Activated naive CD8-positive, alpha-beta T cell treated with anti-CD3 and anti-CD28 coated beads, Interleukin-2, amount 50 U/mL, for 24 hours (primary cell): ENCODE measurements at places on chromosomes 16 and 17.
A peak's percentile ranks its signal among the peaks of the same experiment; 100 is the strongest.

DNA sequence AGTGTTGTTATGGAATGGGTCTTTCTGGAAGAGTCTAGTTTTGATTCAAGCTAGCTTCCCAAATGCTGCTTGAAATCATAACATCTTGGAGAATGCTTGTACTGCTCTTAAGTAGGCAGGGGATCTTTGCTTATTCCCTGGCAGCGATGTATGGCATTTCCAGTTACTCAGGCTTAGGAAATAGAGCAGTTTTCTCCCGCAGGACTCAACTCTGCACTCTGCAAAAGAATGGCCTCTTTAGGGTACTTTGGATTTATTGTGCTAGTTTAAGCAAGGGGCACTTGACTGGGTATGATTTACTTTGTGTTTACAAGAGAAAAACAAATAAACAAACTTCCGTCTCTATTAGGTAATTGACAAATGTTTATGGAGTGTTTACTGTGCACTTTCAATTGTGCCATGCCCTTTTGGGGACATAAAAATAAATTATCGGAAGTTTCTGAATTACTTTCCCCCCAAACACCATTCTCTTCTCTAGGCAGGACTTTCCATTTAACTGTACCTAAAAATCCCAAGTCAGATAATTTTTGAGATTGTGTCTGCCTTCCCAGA, 164.0 kb downstream of the MAP2K6 start:
- no peak for DNase-seq

GRCh38 chr17:2400474-2400866, 390 bp downstream of the MNT start:
- DNase-seq, result peak; percentile 67

DNA sequence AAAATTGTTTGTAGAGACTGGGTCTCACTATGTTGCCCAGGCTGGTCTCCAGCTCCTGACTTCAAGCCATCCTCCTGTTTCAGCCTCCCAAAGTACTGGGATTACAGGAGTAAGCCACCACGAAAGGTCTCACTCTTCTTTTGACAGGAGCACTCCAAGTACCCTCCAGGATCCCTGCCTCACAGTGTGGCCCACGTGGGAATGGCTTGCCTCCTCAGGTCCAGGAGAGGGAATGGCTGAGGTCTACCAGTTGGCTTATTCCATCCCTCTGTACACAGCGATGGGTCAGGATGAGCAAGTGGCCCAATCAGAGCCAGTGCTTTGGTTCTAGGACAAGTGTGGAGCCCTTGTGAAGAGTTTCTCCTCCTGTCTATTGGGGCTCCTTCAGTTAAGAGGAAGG, 73.7 kb upstream of the ZNF423 start:
- DNase-seq, result no peak

- DNase-seq, result no peak
Measured at GRCh38 chr16:83298541-83298940, 509.2 kb upstream of the HSBP1 start.

GRCh38 chr17:76994237-76994637, 126.0 kb downstream of the MGAT5B start:
- DNase-seq, result no peak

DNA sequence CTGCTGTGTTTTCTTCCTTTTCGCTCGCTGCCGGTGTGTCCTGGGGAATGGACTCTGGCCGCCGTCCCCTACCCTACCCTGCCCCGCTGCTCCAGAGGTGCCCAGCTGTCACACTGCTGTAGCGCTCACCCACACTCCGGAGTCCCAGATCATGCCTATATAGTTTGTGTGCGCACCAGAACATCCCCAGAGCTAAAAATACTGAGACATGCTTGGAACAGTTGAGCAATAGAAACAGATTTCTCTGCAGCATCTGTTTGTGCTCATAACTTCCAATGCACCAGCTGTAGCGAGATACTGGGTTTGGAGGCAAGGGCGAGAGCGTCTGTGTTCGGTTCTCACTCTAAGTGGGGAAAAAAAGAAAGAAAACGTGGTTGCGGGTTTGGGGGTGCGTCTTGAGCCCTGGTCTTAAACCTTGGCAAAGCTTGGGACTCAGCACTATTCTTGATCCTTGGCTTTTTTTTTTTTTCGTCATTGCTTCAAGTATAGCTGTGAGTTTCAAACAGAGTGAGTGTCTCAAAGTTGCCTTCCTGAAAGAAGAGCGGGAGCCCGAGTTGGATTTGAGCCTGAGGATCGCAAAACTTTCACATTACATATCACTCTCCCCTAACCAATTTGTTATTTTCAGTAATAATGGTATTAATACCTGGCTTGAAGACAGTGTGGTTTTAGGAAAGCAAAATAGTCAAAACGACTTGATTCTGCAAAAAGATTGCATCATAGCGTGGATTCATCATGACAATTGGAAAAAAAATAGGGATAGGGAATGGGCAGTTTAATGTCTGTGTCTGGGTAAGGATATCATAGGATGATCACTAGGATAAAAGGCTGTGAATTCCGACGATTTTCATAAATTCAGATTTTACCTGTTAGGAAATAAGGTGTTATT, 621 bp downstream of the KCNJ2 start:
- DNase-seq, result no peak

DNA sequence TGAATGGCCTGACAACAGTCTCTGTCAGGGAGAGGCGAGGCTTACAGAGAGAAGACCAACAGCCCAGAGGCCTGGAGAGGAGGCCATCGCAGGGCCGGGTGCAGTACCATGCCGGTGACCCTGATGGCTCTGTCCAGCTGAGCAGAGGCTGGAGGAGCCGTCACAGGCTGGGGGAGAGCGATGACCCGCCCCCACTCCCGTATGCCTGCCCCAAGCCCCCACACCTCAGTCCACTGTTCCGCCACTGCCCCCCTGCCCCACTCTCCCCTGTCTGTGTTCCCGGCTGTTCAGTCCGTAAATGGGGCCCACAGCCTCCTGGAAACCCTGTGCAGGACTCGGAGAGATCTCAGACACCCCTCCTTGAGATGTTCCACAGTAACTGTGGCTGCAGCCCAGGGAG, 12.8 kb upstream of the FAM83G start:
- DNase-seq, result no peak

DNA sequence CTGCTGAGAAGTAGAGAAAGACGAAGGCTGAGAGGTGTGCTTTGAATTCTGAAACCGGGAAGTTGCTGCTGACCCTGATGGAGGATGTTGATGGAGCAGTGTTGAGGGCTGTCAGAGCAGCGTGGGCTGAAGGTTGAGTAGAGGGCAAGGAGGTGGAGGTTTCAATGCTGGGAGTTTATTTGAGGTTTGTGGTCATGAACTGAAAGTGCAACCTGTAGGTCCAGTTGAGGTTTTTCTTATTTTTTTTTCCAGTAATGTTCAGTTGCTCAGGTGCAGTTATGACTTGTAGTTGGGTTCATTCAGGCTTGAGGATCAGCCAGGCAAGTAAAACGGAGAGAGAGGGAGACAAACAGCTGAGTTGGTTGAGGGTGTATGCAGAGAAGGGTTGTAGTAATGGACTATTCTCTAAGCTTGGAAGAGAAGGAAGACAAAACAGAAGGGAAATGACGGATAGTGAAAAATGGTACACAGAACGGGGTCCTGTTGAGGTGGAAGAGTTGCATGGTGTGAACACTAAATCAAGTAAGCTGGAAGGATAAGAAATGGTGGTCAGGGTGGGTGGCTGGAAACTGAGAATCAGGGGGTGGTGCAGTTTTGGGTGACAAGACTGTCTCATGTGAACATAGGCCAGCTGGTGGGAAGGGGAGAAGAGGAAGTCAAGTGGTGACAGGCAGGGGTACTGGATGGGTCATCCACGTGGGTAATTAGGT, 8.7 kb upstream of the UBE2G1 start:
- DNase-seq, result peak; percentile 70

GRCh38 chr16:85387171-85387507, 226.0 kb upstream of the GSE1 start:
- no peak for DNase-seq

GRCh38 chr17:30332057-30332542, 1.8 kb downstream of the TMIGD1 start:
- peak; percentile 29 for DNase-seq

DNA sequence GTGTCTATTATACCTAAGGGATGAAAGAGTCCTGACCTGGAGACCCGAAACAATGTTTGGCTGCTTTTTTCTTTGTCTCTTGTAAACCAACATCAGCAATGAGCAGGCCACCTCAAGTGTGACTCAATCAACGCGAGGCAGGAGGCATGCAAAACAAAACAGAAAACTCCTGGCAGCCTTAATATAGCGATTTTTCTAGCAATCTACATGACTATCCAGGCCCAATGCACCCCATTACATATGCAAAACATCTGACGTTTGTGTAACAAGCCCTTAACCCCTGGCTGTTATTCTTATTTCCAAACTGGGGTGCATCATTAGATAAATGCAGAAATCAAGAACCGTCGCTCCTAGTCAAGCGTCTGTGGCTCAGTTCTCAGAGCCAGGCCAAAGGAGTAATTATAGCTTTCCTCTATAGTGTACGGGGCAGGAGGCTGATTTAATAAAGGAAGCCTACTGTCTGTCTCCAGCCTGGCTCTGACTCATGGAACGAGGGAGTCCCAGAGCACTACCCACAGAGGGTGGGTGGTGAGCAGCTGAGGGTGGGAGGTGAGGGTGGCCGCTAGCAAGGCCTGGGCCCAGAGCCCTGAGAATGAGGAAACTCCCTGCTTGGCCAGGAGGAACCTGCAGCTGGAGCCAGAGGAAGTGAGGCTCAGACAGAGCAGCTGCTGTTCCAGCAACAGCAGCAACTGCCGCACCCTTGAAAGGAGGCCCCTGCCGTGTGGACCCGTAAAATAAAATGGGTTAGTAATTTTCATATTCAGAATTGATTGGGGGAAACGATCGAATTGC, 43.9 kb downstream of the CHD9 start:
- peak; percentile 57 for DNase-seq

DNA sequence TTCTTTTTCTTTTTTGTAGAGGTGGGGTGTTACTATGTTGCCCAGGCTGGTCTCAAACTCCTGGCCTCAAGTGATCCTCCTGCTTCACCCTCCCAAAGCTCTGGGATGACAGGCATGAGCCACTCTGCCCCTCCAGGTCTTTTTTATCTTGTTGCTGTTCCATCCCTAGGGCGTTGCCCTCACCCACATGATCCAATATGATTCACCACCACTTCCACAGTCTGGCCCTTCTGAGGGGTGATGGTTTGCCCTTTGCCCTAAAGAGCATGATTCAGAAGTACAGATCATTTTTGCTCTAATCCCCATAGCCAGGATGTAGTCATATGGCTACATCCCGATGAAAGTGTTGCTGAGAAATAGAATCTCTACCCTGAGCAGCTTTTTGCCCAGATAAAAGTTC, 18.8 kb downstream of the STX4 start:
- no peak for DNase-seq

GRCh38 chr17:48351911-48352332, 78.1 kb downstream of the SKAP1 start:
- DNase-seq, result no peak

DNA sequence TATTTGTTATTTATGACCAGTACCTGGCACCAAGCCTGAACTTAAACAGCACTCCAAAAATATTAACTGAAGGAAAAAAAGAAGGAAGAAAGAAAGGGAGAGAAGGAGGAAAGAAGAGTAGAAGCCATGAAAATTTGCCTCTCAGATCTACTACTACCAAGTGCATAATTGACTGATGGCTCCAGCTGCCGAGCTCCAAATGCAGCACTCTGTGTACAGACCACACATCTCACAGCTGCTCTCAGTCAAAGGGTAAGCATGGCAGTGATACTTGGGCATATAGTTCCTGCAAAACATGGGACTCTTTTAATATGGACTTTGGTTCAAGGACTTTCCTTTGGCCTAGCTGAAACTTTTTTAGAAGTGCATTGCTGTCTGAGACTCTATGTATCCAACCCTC, 44.0 kb upstream of the NOG start:
- no peak for DNase-seq

- no peak for DNase-seq
Measured at GRCh38 chr16:9824200-9825068, 357.8 kb downstream of the GRIN2A start.

DNA sequence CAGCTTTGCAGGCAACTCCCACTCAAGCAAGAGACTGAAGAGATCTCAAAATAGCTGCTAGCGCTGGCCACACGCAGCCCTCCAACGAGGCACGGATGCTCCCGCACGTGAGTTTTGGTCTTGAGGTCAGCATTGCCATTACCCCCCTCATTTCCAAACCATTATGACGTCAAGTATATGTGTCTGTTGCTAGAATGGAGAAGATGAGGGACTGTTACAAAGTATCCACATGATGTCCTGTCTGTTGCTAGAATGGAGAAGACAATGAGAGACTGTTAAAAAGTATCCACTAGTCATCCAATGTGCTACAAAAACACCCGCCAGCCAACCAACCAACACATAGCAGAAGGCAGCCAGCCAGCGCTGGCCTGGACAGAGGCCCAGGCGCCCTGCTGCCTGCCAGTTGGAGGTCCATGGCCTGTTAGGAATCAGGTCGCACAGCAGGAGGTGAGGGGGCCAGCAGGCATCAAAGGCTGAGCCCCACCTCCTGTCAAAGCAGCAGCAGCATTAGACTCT, 24.8 kb downstream of the KLHDC4 start:
- DNase-seq, result no peak

GRCh38 chr17:44400226-44400847, 10.9 kb upstream of the ITGA2B start:
- DNase-seq, result no peak

GRCh38 chr17:57530026-57530425, 215.1 kb downstream of the CCDC182 start:
- DNase-seq, result no peak

GRCh38 chr16:407253-407652, 5.6 kb downstream of the DECR2 start:
- no peak for DNase-seq

GRCh38 chr17:77153472-77153871, 12.7 kb downstream of the SEC14L1 start:
- DNase-seq, result no peak

DNA sequence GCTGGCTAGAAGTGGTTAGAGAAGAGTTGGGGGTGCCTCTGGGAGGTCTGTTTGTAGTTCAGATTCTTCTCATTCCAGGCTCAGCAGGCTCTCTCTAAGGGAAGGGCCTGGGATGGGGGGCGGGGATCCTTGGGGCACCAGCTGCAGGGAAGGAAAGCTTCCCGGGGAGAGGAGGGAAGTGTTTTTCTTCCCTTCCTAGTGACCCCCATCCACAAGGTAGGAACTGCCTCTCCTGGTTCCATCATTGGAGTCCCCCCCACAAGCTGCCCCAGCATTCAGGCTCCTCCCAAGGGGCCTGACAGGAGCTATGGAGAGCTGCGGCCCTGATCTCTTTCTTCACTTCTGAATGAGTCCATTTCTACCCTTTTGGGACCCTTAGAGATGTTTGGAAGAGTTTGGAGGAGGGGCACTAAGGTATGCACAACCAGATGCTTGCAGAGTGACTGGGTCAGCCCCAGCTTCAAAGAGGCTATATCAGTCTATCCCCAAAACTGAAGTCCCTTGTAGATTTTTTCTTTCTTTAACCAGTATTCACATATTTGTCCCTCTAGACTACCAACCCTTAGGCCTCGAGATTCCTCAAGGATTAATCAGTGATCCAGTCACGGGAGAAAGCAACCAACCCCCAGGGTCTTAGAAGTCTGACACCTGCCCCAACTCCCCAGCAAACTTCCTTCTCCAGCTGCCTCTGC, 13.9 kb upstream of the FZD2 start:
- DNase-seq, result no peak

- DNase-seq, result peak; percentile 55
Measured at GRCh38 chr16:252366-253337, 18.0 kb downstream of the FAM234A start.
